Activated CD4-positive, CD25-positive, alpha-beta regulatory T cell treated with anti-CD3 and anti-CD28 coated beads, Interleukin-2, amount 50 U/mL, for 16 hours (primary cell): ENCODE measurements at places on chromosomes 1 and 21.

DNA sequence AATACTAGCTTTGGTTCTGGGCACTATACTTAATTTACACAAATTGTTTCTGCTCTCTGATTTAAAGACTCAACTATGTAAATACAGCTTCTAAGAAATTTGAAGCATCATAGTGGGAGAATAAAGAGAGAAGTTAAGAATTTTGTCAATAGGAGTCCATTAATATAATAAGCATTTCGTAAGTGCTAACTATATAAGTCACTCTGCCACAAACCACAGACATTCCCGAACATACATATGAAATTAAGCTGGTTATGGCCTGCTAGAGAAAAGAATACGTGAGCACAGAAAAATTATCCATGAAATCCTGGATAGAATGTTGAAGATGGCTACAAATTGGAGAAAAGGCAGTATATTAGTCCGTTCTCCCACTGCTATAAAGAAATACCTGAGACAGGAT, 526.2 kb downstream of the MRPL39 start:
- DNase-seq = no peak

- no peak for DNase-seq
These were observed 424.4 kb upstream of the RUNX1 start for GRCh38 chr21:35473496-35473895.

GRCh38 chr1:113185463-113186104, 112.6 kb downstream of the LRIG2 start:
- no peak for DNase-seq

- DNase-seq = no peak
These were observed at the start of gene PCP4 for GRCh38 chr21:39867198-39867650. PCP4 (plus strand) TSS chr21:39867438; CDS start chr21:39867502, 64 bp downstream.

DNA sequence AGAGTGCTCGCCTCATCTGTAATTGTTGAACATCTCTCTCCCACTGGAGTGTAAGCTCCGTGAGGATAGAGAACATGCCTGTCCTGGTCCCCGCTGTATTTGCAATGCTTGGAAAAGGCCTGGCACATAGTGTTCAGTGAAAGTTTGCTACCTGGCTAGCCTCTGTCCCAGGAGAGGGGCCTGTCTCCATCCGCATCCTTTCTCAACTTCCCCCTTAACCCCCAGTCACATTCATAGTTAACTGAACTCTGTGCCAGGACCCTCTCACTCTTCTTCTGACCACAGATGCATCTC, 15.2 kb downstream of the SPOCD1 start:
- no peak for DNase-seq

- DNase-seq = no peak
These were observed 12.8 kb downstream of the THEMIS2 start for GRCh38 chr1:27885114-27885528.

GRCh38 chr1:198908995-198909394, 270.2 kb downstream of the PTPRC start:
- no peak for DNase-seq

DNA sequence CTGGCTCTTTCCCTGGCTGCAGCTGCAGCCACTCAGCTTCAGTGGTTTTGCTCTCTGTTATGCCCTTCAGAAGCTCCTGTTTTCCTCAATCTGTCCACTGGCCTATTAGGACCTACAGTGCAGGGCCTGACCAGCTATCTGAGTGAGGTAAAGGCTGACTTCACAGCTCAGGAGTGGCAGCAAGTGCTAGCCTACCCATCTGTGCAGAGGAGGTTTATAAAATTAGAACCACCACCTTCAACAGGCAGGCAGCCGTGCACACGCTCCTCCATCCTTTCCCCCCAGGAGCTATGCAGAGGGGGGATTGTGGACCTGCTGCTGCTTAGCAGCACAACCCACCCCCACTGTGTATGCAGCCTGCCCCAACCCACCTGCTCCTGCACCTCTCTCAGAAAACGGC, 8.3 kb downstream of the ADAR start:
- no peak for DNase-seq

DNA sequence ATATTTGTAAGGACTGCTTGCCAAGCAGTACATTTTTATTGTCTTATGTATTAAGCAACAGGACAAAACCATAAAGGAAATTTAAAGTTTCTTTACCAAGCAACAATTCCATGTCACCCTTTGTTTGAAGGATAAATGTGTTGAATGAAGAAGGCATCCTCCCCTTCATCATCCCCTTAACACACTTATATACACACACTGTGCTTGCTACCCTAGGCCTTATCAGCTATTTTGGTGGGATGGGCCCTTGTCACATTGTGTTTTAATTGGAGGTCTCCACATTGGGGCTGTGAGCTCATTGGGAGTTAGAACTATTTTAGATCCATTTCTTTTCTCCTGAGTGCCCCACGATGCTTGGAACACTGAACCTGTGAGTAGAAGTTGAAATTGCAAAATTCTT, 1.9 kb downstream of the VANGL1 start:
- DNase-seq = no peak

GRCh38 chr21:33228455-33228854, 1.3 kb upstream of the IFNAR2 start:
- no peak for DNase-seq

- no peak for DNase-seq
These were observed 13.6 kb downstream of the OXCT2 start for GRCh38 chr1:39757501-39757900.
